Tibial nerve (tissue), 4 donors: ENCODE measurements at places on chromosomes 2 and 18. TPM values are rescaled to one million over a fixed set of nuclear protein-coding genes. Genes with fewer than 3 reads are reported as not detected.

- no peak for DNase-seq
Observed at GRCh38 chr2:86790676-86791572, at the start of gene CD8A. TSS of gene CD8A (minus strand) at chr2:86790913. CDS start at chr2:86790825, 88 bp downstream.

GKN2 gene
- not detected for total RNA-seq

GRCh38 chr18:22163416-22164161 is 5.8 kb upstream of the GATA6 start:
- DNase-seq, result no peak

VWA3B gene
- total RNA-seq, result 6.1 TPM

DNA sequence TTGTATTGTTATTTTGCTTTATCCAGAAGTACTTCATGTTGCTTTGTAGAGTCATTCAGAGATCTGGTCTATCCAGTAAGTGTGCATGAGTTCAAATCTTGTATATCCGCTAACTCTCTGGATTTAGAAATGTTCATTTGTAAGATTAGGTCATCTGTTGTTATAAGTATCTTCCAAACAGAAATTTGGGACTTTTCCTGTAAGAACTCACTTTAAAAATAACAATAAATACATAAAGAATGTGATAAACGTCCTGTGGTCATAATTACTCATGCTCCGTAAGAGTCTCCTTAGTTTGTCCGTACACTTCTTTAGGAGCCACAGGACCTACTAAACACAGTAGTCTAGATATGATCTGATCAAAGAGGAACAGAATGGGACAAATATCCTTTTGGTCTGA is 699.9 kb upstream of the SLC8A1 start:
- no peak for DNase-seq

DNA sequence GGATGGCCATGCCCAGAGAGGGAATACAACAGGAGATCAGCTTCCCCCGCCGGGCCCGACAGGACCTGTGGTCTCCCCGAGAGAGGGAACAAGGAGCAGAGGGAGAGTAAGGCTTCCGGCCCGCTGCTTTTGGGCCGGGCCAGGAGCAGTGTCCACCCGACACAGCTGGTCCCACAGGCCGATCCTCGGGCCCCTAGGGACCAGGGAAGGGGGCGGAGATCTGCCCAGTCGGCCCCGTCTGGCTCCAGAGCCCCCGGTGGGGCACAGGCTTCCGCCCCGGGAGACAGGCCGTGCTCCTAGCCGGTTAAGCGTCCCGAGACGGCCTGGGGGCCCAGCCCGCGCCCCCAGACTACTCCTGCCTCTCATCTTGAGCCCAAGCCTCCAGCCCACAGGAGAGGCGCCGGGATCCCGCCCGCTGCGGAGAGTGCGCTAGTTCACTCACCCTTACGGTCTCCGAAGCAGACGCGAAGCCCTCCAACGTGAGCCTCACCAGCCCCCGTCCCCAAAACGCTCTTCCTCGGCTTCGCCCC is at the start of gene MCFD2:
MCFD2 (minus strand) TSS at position 526 of the 530 bp plus-strand sequence. CDS start 6,635 bp downstream, outside the sequence.
- DNase-seq, result no peak

LBX2 gene
- total RNA-seq, result 0.20 TPM

DNA sequence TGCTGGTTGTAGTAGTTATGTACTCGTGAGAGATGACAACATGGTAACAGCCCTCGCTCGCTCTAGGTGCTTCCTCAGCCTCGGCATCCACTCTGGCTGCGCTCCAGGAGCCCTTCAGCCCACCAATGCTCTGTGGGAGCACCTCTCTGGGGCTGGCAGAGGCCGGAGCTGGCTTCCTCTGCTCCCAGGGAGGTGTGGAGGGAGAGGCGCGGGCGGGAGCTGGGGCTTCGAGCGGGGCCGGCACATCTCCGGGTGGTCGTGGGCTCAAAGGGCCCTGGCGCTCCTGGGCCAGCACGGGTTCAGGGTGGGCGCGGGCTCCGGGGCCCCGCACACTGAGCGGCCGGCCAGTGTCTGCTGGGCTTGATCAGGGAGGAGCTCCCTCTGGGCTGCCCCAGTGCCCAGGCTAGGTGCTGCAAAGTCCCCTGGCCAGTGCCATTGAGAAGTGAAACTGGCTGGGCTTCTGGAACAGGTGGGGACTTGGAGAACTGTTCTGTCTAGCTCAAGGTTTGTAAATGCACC is 1012.1 kb downstream of the CNTNAP5 start:
- DNase-seq, result no peak

DNA sequence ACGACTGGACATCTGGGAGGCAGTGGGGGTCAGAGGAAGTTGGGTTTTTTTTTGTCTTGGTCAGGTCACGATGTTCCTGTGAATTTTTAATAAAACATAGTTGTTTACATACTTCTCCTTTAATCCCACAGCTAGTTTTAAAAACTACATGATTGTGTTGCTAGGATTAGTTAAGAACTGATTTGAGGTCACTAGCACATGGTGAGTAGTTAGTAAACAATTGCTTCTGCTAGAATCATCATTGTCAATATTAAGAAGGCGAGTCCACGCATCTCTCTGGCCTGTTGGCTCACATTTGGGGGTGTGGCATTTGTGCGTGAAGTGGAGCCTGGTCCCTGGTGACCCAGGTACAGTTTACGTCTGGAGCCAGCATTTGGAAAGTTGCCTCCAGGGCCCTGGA is 59.4 kb downstream of the AGAP1 start:
- no peak for DNase-seq

- no peak for DNase-seq
Observed at GRCh38 chr2:230383453-230383852, 32.5 kb upstream of the SP100 start.

MALL gene
- 33.3 TPM for total RNA-seq

GCG gene
- 1.8 TPM for total RNA-seq

DNA sequence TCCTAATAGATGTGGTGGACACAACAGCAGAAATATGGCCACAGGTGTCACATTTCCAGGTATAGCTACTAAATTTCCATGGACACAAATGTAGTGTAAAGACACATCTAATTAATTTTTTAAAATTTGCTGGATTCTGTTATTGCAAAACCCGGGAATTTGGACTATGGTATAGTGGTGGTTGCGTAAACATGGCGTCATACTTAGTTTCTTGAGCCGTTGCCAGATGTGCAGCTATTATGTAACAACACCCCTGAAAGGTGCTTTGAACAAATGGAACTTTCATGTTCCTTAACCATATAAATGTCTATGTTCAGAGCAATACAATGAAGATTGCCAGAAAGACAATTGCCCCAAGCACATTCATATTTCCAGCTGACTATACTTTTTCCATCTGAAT is 85.9 kb downstream of the HRH4 start:
- no peak for DNase-seq

GRCh38 chr2:109151519-109151918 is 22.5 kb downstream of the SH3RF3 start:
- no peak for DNase-seq

DNA sequence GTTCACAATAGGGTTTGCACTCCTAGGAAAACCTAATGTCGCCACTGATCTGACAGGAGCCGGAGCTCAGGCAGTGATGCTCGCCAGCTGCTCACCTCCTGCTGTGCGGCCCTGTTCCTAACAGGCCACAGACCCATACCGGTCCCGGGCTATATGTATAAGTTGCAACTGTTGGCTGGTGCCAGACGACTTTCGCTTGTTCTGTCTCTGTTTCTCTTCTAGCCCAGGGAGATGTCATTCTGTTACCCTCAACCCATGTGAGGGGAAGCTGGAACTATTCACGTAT is 170.3 kb downstream of the BCL2 start:
- no peak for DNase-seq

GRCh38 chr18:61869636-61870035 is 23.2 kb downstream of the RNF152 start:
- no peak for DNase-seq

- DNase-seq, result no peak
Observed at GRCh38 chr2:224407241-224407701, 5.4 kb upstream of the FAM124B start.

DNA sequence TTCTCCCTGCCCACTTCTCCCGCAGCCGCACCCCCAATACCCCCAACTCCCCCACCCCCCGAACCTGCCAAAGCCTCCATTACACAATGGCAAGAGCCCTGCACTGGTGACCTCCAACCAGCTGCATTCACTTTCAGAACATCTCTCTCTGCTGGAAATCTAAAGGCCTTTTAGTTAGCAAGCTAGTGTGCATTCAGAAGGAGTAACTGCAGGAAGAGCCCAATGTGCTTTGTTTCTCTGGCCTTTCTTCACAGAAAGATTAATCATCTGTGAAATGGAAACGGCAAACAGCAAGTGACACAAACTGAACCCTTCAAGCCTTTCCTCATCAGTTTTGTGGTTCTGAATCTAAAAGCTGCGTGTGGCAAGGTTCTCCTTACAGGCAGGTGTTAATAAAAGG is 124.2 kb downstream of the OLA1 start:
- DNase-seq, result no peak

DNA sequence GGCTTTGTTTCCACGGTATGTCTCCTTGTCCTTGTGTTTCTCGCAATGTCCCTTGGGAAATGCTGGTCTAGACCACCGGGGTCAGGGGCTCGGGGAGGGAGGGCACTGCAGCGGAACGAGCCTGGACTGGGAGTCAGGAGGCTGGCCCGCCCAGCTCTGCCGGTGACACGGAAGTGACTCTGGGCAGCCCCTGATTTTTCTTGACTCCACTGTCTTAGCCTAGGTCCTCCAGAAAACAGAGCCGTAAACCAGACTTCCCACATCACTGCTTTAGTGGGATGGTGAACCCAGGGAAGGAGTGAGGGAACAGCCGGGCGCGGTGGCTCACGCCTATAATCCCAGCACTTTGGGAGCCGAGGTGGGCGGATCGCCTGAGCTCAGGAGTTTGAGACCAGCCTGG is 144.2 kb downstream of the ASB1 start:
- DNase-seq, result no peak

RESP18 gene
- total RNA-seq, result not detected

DNA sequence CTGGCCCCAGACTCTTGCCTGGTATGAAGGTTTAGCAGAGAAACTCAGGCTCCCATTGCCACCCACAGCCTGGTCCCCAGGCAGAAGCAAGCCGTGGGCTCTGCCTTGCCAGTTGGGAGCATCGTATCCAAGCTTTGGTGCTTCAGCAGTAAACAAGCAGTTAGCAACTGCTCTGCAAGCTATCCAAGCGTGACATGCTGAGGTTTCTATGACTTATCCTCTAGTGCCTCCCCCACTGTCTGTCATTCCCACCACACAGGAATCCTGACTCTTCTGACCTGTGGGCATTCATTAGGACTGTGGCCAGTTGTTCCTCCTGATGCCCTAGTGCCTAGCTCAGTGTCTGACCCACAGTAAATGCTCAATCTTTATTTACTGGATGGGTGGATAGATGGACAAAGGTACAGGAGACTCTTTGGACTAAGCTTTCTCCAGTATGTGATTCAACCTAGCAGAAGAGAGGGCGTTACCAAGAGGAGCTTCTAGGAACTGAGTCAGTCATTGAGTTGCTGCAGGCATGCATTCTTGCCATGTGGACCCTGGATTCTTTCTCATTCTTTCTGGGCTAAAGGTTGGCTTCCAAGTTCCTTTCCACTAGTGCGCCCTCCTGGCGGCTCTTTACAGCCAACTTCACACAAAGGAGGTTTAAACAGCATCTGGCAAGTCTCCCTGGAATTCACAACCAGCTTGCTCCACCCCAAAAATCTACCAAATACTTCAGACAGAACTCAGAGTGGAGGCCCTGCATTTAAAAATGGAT is 40.6 kb upstream of the MRPL19 start:
- DNase-seq, result no peak

SCN9A gene
- total RNA-seq, result 13.6 TPM
